ENCODE measurements at places on chromosomes 12 and 14.

- DNase-seq, result no peak
Measured at GRCh38 chr12:90729736-90730135, 225.2 kb downstream of the CCER1 start.

GRCh38 chr12:6342140-6342889, 439 bp upstream of the TNFRSF1A start:
- no peak for DNase-seq

- DNase-seq, result no peak
Measured at GRCh38 chr14:76085358-76085757, 66.4 kb upstream of the GPATCH2L start.

DNA sequence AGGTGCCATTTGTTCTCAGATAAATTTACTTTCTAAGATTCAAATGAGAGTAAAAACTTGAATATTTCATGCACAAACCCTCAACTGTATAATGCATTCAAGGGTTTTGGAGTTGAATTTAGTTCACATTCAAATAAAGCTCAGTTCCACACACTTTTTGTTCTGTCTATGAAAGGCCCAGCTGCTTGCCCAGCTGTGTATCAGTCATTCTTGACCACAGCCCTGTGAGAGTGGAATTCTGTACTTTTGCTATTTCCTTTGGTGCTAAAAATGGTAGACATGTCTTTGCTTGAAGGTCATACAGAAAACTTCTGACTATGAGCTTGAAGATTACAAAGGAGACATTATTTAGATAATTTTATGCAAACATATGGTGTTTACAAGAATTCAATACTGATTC, 110.4 kb downstream of the KCNC2 start:
- no peak for DNase-seq

GRCh38 chr12:79512068-79512467, 178.7 kb downstream of the PAWR start:
- DNase-seq, result no peak

- no peak for DNase-seq
Measured at GRCh38 chr12:53201177-53201541, 5.9 kb downstream of the ITGB7 start.

DNA sequence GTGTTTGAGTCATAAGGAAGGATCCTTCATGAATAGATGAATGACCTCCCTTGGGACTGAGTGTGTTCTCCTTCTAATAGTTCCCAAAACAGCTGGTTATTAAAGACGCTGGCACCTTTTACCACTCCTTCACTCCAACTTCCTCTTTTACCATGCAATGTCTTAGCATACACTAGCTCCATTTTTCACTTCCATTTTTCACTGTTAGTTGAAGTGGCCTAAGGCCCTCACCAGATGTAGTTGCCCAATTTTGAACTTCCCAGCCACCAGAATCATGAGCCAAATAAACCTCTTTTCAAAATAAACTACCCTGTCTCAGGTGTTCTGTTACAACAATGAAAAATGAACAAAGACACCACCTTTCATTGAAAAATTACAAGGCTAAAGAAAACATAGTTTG, 64.7 kb downstream of the GPR65 start:
- DNase-seq, result no peak

Measured in SW480 (cell line).